ENCODE measurements at places on chromosomes 12 and 14.
A peak's percentile ranks its signal among the peaks of the same experiment; 100 is the strongest.

- DNase-seq: no peak
These were observed 16.1 kb downstream of the GRIP1 start for GRCh38 chr12:66662729-66663128.

- no peak for DNase-seq
These were observed 614.7 kb upstream of the FOXG1 start for GRCh38 chr14:28151926-28152325.

DNA sequence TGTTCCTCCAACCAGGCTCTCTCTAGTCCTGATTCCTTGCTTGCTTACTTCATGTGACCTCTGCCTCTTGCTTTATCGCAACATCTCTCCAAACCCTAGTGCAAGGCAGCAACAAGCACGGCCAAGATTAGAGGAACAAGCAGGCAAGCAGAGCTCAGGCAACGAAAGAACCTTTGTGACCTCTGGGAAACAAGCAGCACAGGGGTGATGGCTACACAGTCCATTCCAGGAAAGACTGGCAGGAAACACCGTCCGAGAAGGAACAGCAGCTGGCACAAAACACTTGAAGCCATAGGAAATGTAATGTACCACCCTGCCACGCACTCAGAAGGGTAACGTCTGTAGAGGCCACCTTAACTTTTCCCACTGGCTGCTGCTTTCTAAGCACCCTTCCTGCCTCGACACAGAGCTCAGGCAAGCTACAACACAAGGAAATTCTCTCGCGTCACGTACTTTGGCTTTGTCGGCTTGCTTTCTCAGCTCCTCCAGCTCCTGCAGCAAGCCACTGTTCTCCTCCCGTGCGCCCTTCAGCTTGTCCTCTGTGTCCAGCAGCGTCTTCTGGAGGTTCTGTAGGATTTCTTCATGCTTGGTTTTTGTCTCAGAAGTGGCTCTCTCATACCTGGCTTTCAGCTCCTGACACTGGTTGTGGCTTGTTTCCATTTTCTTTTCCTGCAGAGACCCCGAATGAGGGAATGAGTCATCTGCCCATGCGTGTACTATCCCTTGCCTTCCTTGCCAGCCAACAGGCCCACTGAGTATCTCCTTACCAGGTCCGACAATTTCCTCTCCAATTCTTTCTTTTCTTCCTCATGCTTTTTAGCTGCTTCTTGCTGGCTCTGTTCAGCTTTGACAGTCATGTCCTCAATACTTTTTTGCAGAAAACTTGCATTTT lies 61.4 kb upstream of the VPS33A start:
- DNase-seq: no peak

GRCh38 chr14:52678591-52678990 lies 16.8 kb downstream of the ERO1A start:
- DNase-seq: no peak

DNA sequence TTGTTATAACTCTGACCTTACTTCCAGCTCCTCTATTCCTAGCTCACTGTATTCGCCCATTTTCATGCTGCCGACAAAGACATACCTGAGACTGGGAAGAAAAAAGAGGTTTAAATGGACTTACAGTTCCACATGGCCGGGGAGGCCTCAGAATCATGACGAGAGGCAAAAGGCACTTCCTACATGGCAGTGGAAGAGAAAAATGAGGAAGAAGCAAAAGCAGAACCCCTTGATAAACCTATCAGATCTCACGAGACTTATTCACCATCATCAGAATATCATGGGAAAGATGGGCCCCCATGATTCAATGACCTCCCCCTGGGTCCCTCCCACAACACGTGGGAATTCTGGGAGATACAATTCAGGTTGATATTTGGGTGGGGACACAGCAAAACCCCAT lies 14.5 kb upstream of the PHC1 start:
- no peak for DNase-seq

DNA sequence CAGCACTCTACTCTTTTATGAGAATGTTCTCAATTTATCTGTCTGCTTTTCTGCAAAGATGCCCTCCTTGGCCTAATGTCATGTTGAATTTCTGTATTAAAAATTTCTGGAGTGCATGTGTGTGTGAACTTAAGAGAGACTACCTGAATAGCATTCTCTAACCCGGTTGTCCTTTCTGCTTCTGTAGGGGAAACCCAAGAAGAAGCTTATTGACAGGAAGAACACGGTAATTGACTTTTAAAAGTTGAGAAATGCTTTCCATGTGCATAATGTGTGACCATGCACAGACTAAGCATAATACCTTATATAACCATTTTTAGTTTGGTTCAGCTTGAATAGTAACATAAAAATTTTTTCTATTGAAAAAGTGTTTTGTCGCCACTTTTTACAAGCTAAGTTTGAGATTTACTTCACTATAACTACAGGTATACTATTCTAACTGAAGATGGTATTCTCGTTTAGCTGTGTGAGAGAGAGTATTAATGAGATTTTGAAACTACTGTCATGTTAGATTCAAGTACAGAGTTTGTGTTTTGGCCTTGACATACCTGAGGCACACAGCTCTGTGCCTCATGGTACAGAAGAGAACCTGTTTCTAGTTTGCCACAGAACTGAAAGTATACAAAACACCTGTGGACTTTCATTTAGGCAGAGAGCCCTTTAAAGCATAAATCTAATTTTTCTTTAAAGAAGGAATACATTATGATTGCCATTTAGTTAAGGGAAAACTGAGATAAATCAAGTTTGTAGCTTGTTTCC lies 96.8 kb downstream of the TTLL5 start:
- DNase-seq: no peak

GRCh38 chr12:40378691-40379090 lies 153.9 kb downstream of the LRRK2 start:
- DNase-seq: no peak

DNA sequence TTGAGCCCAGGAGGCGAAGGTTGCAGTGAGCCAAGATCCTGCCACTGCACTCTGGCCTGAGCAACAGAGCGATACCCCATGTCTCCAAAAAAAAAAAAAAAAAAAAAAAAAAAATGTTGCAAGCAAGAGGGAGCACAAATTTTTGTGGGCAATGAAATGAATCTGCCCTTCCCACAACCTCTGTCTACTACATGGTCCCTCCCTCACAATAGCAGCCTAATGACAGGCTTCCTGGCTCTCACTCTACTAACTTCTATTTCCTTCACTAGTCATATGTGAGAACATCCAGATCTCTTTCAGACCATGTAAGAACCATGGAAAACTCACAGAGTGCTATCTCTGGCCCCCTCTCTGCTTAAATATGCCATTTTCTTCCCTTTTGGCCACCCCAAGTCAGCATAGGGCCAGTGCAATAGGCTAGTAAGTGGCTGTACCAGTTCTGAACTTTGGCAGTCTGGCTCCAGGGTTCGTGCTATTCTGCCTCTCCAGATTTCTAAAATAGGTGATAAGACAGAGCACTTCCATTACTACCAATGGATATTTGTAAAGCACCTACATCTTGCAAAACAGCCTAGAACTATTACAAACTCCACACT lies 7.1 kb downstream of the OSBPL8 start:
- DNase-seq: no peak

DNA sequence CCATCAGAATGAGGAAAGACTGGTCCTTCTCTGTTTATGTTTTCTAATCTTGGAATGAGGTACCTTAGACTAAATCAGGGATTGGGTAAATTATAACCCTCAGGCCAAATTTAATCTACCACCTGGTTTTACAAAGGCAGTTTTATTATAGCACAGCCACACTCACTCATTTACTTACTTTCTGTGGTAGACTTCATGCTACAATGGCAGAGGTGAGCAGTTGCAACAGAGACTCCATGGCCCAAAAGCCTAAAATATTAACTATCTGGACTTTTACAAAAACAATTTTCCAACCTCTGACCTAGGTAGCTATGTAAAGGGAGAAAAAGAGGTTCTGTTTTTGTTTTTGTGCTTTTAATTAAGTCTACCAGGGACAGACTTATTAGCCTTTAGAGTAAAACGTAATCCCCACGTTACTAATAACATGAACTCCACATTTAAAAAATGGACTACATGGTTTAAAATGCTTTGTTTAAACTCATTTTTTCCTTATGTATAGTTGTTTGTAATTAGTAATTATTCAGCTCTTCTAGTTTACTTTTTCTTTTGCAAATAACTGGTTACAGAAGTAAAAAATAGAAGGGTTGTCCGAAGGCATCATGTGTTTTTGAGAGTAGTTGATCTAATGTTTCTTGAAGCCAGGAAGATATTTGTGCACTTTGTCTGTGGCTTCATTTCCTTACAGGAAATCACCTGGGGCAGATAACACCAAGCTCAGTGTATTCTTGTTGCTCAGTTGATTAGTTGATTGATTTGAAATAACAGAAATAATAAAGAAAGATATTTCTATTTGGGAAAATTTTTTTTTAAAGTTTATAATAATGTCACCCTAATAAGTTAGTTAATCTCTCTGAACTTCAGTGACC lies 57.6 kb upstream of the ATP2B1 start:
- no peak for DNase-seq

DNA sequence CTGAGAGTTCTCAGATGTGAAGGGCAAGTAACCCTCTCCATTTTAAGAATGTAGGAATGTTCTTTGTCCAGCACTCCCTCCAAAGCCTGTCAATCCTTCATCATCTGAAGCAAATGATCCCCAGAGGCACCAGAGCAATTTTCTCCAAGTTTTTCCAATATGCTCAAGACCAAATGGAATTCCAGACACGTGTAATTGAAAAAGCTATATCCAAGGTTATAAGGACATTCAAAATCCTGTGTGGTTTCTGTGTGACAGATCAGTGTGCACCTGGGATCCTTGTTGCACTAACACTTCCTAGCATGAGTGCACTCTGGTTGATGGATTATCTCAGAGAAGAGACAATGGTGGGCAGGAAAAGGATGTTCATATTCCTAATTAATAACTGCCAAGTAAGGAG lies 65.6 kb upstream of the OVCH1 start:
- no peak for DNase-seq

- DNase-seq: peak; percentile 42
These were observed 24.8 kb downstream of the CLECL1 start for GRCh38 chr12:9707864-9708808.

DNA sequence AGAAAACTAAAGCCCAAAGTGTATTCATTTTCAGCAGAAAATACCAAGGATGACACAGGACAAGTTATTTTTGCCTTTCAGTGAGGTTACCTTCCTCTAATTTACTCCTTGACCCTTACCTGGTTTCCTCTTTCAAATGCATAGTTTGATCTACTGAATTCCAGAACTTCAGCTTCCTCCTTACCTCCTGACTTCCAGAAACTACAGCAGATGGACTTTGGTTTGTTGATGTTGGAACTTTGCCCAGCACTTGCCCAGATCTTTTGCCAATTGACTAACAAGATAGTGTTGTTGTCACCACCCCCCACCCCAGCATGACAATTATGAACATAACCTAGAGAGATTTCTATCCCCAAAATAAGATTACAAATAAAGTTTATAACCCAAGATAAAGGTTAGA lies 63.2 kb downstream of the NAV3 start:
- no peak for DNase-seq

- DNase-seq: no peak
These were observed 169.3 kb downstream of the EMP1 start for GRCh38 chr12:13365748-13366366.

DNA sequence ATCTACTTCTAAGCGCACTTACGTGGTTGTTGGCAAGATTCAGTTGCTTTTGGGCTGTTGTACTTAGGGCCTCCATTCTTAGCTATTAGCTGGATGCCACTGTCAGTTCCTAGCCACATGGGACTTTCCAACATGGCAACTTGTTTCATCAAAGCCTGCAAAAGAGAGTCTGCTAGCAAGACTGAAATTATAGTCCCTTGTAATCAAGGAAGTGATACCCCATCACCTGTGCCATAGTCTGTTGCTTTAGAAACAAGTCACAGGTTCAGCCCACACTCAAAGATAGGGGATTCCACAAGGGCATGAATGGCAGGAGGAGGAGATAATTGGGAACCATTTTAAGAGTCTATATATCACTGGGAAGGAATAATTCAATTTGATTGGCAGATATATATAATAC lies 27.1 kb upstream of the SLC17A8 start:
- no peak for DNase-seq

- no peak for DNase-seq
These were observed 42.9 kb upstream of the CSRNP2 start for GRCh38 chr12:51126297-51126696.

DNA sequence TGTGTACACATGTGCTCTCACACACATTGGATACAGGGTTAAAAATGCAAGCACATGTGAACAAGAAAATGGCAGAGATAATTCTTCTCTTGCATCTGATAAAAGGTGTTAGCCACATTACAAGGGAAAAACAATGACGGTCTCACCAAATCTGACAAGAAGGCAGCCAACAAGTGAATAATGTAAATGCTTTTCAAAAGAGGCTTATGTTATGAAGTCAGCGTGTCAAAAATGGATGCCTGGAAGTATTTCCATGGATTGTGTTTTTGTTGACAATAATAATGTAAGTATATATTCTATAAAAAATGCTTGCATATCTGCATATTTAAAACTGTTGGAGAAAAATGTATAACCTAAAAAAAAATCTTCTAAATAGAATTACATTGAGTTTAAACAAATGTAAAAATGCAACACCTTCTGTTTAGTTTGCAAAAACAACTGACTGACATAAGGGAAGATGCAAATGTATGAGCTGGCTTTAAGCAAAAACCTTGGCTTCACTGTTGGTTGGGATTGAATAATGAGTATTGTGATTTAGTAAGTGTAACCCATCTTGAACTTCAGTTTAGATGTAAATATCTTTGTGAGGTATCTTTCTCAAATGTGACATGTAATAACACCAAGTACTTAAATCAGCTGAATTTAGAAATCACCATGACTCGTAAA lies 424.9 kb downstream of the PDZRN4 start:
- no peak for DNase-seq

GRCh38 chr12:83958997-83959396 lies 953.6 kb downstream of the SLC6A15 start:
- no peak for DNase-seq

DNA sequence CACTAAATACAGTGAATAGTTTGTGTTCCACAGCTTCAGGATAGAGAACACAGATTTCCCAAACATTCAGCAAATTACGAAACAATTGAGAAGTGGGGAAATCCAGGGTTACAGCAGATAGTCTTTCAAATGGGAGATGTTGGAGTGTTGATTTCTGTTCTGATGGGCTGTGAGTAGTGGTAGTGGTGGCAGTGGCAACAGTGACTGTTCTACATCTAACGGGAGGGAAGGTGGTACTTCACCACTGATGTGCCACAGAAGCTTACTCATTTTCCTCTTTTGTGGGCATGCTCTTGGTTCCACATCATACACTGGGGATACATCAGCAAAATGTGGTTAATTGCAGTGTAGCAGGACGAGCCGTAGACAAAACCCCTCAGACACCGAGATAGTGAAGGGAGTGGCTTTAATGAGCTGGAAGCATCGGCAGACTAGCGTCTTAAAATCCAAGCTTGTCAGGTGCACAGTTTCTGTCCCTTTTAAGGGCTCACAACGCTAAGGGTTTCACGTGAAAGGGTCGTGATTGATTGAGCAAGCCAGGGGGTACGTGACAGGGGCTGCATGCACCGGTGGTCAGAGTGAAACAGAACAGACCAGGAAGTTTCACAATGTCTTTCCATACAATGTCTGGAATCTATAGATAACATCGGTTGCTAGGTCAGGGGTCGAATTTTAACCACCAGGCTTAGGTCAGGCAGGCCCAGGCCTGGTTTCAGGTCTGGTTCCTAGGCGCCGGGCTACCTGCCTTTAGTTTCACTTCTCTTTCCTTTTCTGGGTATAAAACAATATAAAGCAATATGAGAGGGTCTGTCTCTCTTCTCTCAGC lies 330.6 kb upstream of the FBXO33 start:
- no peak for DNase-seq

GRCh38 chr14:105205673-105206208 lies 24.6 kb upstream of the NUDT14 start:
- DNase-seq: no peak

Measured in stimulated activated CD4-positive, alpha-beta T cell treated with anti-CD3 and anti-CD28 coated beads, Interleukin-1b, Interleukin-23, amount 100 ng/mL, for 24 hours (primary cell).